ENCODE measurements at places on chromosomes 7 and 10.

DNA sequence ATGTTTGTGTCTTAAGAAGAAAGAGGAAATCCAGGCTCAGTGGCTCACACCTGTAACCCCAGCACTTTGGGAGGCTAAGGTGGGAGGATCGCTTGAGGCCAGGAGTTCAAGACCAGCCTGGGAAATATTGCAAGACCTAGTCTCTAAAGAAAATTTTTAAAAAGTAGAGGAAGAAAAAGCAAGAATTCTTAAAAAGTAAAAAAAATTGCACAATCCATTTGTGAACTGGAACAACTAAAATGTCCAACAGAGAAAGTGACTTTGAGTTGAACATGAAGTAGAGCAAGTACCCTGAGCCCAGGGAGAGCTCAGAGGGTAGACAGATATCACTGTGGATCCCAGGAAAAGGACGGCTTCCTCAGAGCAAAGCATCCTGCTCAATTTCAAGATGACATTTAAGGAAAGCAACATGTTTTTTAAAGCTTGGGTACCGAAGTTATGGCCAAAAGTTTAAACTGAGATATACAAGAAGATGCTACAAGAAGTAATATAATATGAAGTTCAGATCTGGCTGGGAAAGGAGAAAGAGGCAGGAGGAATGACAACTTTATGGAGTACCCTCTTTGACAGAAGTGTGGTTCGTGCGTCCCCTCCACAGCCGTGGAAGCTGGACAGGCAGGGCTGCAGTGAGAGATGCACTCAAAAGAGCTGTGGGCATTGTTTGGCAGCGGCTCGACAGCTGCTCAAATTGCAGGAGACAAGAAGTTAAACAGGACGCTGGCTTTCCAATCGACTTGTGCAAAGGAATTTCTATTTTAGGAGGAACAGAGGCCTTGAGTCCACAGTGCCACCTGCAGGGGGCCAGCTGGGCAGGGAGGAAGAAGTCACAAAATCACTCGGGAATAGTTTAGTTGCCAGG lies 201.3 kb downstream of the JCAD start:
- DNase-seq: no peak

GRCh38 chr10:117967149-117967650 lies 79.5 kb downstream of the RAB11FIP2 start:
- peak; percentile 76 for DNase-seq

GRCh38 chr7:56091591-56091990 lies 1.2 kb downstream of the PHKG1 start:
- no peak for DNase-seq

GRCh38 chr10:112565434-112566053 lies 118.5 kb downstream of the VTI1A start:
- peak; percentile 14 for DNase-seq

- DNase-seq: no peak
Measured at GRCh38 chr10:124084708-124085107, 8.7 kb downstream of the CHST15 start.

GRCh38 chr7:20466543-20467021 lies 135.9 kb downstream of the ITGB8 start:
- DNase-seq: no peak

DNA sequence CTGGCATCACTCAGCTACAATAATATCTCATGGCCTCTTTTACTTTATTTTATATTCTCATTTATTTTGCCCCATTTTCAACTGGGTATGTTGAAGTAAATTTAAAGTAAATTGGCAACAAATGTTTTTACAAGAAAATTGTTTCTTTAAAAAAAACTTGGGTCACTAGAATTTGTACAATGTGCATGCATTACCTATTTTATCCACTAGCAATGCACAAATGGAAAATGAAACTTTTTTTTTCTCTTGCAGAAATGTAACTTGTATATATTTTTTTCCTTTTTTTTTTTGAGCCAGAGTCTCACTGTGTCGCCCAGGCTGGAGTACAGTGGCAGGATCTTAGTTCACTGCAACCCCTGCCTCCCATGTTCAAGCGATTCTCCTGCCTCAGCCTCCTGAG lies 10.3 kb upstream of the H2AZ2 start:
- DNase-seq: no peak

- no peak for DNase-seq
Measured at GRCh38 chr7:130946114-130946513, 212.1 kb upstream of the KLF14 start.

DNA sequence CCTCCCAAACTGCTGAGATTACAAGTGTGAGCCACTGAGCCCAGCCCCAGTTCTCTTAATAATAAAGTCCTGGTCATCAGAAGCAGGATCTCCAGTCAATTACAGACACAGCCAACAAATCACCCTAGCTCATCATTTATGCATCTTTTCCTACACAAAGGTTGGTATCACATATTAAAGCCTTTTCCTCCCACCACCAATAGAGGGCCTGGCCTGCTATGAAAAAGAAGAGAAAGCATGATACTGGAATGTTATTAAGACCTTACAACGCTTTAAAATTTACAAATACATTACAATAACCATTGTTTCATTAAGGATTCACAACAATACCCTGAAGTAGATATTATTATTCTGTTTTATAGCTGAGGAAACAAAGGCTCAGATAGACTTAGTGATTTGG lies 25.9 kb downstream of the VAX1 start:
- DNase-seq: no peak

- no peak for DNase-seq
Measured at GRCh38 chr10:78445308-78445707, 411.6 kb downstream of the RPS24 start.

DNA sequence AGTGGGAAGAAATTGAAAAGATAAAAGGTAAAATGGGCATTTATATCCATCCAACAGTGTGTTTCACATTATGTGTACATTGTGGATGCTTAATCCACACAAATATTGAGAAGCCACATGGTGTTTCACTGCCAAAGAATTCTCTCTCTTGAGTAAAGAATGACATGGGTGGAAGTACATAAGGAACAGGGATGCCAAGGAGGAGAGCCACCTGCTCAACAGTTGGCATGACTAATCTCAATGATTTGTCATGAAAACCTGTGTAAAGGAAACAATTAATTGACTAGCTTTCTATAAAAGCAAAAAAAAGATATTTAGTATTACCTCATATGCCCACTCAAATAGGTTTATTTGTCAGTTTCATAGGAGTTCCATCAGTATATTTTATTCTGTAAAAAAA lies 43.1 kb downstream of the MAGI2 start:
- DNase-seq: no peak

- no peak for DNase-seq
Measured at GRCh38 chr10:14975672-14976273, 16.6 kb downstream of the MEIG1 start.

DNA sequence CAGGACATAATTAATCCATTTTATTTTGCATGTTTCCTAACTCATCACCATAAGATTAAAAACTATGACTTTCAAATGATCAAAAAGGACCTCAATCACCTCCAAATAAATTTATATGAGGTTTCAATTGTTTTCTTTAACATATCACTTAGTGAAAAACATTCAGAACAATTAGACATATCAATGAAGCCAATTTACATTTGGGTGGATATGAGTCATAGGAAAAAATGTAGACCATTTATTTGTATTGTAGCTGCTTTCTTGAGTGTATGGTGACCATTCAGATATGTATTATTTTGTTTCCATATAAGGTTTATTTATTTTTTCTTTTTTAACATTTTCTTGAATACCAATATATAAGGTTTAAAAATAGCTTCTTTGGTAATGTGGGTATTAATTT lies 13.3 kb upstream of the EXOC6 start:
- DNase-seq: no peak

DNA sequence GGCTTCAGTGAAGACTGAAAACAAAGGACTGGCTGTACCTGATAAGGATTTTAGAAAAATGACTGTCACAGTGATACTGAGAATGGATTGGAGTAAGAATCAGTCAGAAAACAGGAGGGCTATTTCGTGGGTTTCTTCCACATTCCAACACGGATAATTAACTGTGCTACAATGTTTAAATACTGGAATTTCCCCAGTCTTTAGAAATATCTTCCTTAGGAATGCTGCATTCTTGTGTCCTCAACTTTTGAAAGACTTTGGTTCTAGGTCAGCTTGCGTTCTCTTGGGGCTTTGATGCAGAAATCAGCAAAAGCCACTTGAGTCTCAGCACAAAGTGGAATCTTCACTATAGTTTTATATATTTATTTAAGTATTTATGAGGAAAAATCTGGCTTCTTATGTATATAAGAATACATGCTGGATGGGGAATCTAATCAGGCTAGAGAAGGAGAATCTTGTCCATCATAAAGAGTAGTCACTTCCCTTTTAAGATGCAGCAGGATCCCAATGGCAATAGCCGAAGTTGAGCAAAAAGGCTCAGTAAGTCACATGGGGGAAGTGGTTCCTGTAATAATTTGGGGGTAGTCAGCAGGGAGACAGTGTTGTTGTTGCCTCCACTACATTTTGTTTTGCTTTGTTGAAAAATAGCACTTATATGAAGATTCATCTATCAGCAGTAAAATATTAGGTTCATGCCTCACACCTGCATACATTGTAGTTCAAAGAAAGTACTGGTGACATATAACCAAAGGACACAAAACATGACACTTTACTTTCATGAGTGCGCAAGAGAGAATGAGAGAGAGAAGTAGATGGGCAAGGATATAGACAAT lies 86.0 kb downstream of the CH25H start:
- DNase-seq: no peak

Measured in NCI-H1105 (cell line).